CD4-positive, alpha-beta T cell treated with Interleukin-17A for 4 hours (primary cell): ENCODE measurements at places on chromosomes 1 and 21.

GRCh38 chr1:110573314-110573713 is 32.8 kb downstream of the KCNA2 start:
- no peak for DNase-seq

- DNase-seq = peak; percentile 79
These were observed 5.5 kb downstream of the RNF223 start for GRCh38 chr1:1068517-1069055.

GRCh38 chr1:113036639-113037321 is 36.2 kb upstream of the LRIG2 start:
- no peak for DNase-seq

- DNase-seq = no peak
These were observed 658.9 kb downstream of the NPHP4 start for GRCh38 chr1:5333291-5333690.

GRCh38 chr1:32870615-32871363 is at the start of gene FNDC5:
Gene FNDC5, minus strand, starts transcription at chr1:32870912.
- no peak for DNase-seq
